ENCODE measurements at places on chromosomes 1 and 21.

GRCh38 chr1:244075247-244075722, 24.2 kb downstream of the ZBTB18 start:
- DNase-seq = peak; percentile 43

GRCh38 chr1:56533621-56534020, 45.7 kb downstream of the PLPP3 start:
- no peak for DNase-seq

DNA sequence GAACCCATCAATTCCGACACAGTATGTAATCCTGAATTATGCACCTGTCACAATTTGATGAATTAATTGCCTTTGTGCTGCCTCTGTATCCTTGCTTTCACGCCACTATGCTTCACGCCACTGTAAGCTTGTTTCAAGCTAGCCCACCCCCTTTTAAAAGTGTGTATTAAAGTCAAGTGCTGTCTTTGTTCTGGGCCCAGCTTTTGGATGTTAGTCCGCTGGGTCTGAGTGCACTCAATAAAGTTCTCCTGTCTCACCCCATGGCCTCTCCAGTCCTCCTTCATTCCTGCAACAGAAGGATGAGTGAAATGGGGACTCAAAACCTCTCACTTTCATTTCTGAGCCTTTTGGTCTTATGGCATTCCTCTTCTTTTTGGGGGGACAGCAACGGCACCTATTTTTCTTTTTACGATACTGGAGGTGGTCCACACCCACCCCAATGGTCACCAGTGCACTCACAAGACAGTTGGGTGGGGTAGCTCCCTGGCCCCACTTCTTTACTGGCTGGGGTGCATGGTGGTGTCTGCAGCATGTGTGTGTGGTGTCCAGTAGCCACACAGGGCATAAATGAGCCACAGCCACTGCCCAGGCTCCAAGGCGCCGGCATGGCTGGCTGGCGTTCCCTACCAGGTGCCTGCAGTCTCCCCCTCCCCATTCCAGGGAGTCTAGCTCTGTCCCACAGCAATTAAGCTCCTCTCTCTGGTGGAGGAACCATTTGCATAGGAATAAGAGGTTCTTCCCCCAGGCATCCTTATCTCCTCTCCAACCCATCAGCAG, 1.8 kb downstream of the THEM4 start:
- DNase-seq = peak; percentile 63

DNA sequence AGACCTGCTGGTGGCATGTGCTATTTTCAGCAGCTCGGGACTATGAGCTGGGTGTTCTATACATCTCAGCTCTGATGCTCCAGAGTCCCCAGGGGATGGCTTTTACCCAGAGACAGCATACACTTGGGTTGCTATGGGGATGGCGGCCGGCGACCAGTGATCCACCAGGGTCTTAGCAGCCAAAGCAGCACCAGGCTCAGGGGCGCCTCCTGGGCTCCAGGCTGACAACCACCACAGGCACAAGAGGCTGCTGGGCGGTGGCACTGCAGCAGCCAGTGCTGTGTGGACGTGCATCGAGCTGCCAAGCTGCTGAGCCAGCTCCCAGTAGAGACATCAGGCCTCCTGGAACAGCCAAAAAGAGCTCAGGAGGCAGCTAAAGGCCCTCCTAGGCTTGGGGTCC, 37.6 kb upstream of the CLSTN1 start:
- peak; percentile 75 for DNase-seq

GRCh38 chr1:239987103-239987745, 104.5 kb upstream of the FMN2 start:
- peak; percentile 78 for DNase-seq
